ENCODE measurements at places on chromosomes 13 and 19.

DNA sequence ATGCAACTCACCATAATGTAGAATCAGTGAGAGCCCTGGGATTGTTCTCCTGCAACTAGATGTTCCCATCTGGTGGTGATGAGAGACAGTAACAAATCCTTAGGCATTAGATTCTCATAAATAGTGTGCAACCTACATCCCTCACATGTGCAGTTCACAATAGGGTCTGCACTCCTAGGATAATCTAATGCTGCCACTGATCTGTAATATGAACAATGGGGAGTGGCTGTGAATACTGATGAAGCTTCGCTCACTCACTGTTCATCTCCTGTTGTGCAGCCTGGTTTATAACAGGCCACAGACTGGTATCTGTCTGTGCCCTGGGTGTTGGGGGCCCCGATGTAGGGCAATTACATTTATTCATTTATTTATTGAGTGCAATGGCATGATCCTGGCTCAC lies 86.9 kb downstream of the ZNF254 start:
- H3K27me3 ChIP-seq, result no peaks in the 10 kb centered on the region
- no peaks in the 10 kb centered on the region for H3K36me3 ChIP-seq
- H3K4me3 ChIP-seq, result no peak overlapping the region

DNA sequence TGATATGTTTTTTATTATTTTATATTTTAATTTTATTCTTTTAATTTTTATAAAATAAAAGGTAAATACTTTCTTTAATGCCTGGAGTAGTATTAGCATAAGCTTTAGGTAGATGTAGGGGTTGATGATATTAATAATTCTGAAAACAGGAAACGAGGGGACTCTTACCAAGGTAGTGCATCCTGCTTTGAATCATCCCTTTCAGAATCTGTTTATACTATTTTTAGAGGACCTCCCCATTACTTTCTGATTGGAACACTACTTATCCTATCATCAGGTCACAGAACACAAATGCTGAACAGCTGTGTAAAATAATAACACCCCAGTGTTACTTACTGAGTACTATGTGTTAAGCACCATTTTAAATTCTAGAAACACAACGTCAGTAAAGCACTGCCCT lies 27.3 kb downstream of the COG6 start:
- no peaks in the 10 kb centered on the region for H3K4me1 ChIP-seq
- H3K27me3 ChIP-seq, result no peaks in the 10 kb centered on the region
- DNase-seq, result no peak

GRCh38 chr19:10604460-10604980 lies 17.4 kb upstream of the AP1M2 start:
- H3K36me3 ChIP-seq, result no peaks in the 10 kb centered on the region
- H3K27ac ChIP-seq, result no peak overlapping the region
- no peak overlapping the region for H3K4me3 ChIP-seq
- no peak for DNase-seq
- peaks cover 15% of the 10 kb centered on the region for H3K27me3 ChIP-seq
- no peaks in the 10 kb centered on the region for H3K4me1 ChIP-seq

DNA sequence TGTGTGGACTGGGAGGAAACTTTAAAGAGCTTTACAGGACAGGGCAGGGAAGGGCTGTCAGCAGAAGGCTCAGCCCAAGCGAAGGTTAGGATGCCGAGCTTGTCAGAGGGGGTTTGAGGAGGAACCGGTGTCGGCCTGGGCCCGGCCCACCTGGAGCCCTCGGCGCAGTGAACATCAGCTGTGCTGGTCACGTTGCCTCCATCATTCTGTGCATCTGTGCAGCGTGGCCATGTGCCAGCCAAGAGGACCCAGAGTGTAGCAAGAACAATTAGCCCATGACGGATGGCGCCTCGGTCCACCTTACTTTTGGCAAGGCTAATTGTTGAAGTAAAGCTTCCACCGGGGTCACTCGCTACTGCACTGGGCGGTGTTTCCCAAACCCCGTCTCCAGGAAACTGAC lies 161.4 kb downstream of the PTPRS start:
- H3K27me3 ChIP-seq, result no peaks in the 10 kb centered on the region
- no peaks in the 10 kb centered on the region for H3K36me3 ChIP-seq
- no peak overlapping the region for H3K4me3 ChIP-seq
- H3K27ac ChIP-seq, result no peak overlapping the region
- H3K4me1 ChIP-seq, result peaks cover 8% of the 10 kb centered on the region
- DNase-seq, result no peak

DNA sequence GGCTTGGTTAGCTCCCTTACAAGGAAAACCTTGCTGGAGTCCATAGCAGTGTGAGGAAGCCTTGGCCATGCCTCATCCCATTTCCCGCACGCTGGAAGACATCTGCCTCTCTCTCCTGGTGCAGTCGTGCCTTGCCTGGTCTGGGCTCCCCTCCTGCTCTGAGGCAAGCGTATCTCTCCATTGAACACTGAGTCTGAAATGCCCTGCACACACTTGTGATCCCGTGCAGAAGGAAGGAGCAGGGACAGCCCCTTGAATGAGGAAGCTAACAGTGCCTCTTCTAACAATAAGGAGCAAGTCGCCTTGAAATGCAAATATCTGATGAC lies 407 bp upstream of the ZNF440 start:
- no peaks in the 10 kb centered on the region for H3K4me1 ChIP-seq
- H3K27me3 ChIP-seq, result no peaks in the 10 kb centered on the region
- peak overlapping the region; percentile 82 for H3K4me3 ChIP-seq
- H3K36me3 ChIP-seq, result no peaks in the 10 kb centered on the region

GRCh38 chr19:1551068-1552040 lies 16.8 kb downstream of the MEX3D start:
- H3K4me1 ChIP-seq, result peaks cover 2% of the 10 kb centered on the region
- no peaks in the 10 kb centered on the region for H3K27me3 ChIP-seq
- H3K36me3 ChIP-seq, result no peaks in the 10 kb centered on the region
- H3K27ac ChIP-seq, result no peak overlapping the region
- no peak for DNase-seq
- H3K4me3 ChIP-seq, result no peak overlapping the region

- H3K36me3 ChIP-seq, result no peaks in the 10 kb centered on the region
- no peaks in the 10 kb centered on the region for H3K4me1 ChIP-seq
- no peak for DNase-seq
Measured at GRCh38 chr13:73397496-73398305, 338.9 kb downstream of the KLF5 start.

GRCh38 chr13:76874479-76874878 lies 11.7 kb downstream of the KCTD12 start:
- DNase-seq, result no peak
- H3K27me3 ChIP-seq, result no peaks in the 10 kb centered on the region
- no peaks in the 10 kb centered on the region for H3K36me3 ChIP-seq
- H3K4me3 ChIP-seq, result no peak overlapping the region
- H3K4me1 ChIP-seq, result peaks cover 14% of the 10 kb centered on the region

GRCh38 chr13:113744197-113745000 lies 14.6 kb upstream of the TMEM255B start:
- H3K36me3 ChIP-seq, result no peaks in the 10 kb centered on the region
- H3K4me1 ChIP-seq, result peaks cover 8% of the 10 kb centered on the region
- no peaks in the 10 kb centered on the region for H3K27me3 ChIP-seq
- no peak for DNase-seq
- H3K4me3 ChIP-seq, result no peak overlapping the region
- no peak overlapping the region for H3K27ac ChIP-seq

DNA sequence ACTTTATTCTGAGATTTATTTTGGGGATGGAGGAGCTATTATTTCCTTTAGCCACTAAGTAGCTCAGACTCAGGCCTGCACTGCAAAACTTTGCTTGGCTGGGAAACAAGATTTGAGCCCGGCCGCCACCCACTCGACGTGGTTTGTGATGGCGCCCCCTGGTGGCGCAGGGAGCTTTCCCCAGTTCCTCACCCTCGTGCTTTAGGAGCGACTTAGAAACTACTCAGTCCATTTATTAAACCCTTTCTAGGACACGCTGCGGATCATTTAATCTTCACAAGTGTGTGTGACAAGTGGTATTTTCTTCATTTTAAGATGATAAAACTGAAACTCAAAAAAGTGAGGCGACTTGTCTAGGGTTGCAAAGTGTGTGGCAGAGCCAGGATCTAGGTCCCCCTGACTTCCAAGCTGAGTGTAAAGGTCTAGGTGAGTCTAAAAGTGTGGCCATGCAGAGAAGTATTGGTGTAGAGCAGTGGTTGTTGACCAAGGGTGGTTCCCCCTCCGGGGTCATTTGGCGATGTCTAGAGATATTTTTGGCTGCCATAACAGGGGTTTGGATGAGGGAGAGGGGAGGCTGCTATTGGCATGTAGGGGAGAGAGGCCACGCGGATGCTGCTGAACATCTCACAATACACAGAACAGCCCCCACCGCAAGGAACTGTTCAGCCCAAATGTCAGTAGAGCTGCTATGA lies 2.2 kb downstream of the CXCL17 start:
- H3K27ac ChIP-seq, result no peak overlapping the region
- DNase-seq, result peak; percentile 78
- no peaks in the 10 kb centered on the region for H3K36me3 ChIP-seq
- H3K4me1 ChIP-seq, result peaks cover 6% of the 10 kb centered on the region
- no peak overlapping the region for H3K4me3 ChIP-seq

DNA sequence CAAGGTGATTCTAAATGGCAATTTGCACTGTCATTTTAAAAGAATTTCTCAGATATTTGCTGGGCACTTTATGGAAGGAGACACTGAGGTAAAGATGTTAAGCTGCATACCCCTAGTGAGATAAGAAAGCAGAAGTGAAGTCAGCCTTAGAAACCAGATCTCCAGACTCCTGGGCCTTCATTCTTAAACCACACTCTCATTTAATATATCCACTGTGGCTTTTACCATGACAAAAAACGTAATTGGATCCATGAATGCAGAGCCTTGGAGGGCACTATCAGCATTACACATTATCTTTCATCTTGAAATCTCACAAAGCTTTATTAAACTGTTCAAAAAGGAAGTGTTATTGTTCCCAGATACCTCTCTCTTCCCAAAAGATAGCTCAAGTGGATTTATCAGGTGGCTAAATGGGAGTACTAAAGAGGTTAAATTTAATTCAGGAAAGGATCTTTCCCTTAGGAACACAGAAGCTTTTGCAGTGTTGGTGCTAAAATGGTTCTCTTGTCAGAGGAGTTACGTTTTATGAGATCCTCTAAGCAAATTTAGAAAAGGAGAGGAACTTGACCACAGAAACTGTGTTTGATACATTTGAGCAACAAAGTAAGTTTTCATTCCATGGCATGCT lies 1060.4 kb downstream of the EFNB2 start:
- H3K4me1 ChIP-seq, result peaks cover 10% of the 10 kb centered on the region
- no peak for DNase-seq
- no peak overlapping the region for H3K27ac ChIP-seq
- no peak overlapping the region for H3K4me3 ChIP-seq
- H3K27me3 ChIP-seq, result no peaks in the 10 kb centered on the region
- H3K36me3 ChIP-seq, result no peaks in the 10 kb centered on the region

- no peaks in the 10 kb centered on the region for H3K4me1 ChIP-seq
Measured at GRCh38 chr13:106417467-106418110, 117.9 kb downstream of the EFNB2 start.
